ENCODE measurements at places on chromosomes 16 and 17.

- no peak for DNase-seq
These were observed 86.3 kb downstream of the SPECC1 start for GRCh38 chr17:20095336-20096080.

DNA sequence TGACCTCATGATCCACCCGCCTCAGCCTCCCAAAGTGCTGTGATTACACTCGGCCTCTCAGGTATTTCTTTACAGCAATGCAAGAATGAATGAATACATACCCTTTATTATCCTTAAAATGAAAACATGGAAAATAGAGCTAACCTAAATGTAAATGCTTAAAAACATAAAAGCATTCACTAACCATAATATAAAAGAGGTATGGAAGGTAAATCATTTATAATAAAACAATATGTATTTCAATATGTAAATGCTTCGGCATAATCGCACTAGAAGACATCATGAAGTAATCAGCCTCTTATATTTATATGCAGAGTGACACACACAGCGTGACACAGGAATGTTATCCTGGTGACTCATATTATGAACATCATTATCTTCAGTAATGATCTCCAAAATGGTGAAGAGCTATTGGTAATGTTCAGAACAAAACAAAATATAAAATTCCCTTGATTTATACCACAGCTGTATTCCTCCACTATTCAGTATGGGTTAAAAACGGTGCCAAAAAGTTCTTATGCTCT lies 53.9 kb downstream of the AIPL1 start:
- DNase-seq: no peak

DNA sequence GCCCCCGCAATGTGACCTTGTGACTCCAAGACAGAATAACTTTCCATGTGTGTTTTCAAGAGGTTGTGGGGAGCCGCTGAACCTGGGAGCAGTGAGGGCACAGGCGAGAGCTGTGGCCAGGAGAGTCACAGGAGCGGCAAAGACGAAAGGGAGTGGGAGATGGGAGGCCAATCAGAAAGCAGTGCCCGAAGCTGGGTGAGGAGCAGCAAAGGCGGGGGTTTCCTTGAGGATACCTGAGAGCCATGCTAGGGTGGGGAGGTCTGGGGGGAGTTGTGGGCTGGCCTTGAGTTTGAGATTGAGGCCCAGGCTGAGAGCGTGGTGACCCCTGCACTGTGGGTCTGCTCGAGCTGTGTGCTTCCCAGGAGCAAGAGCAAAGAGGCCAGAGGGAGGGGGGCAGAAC lies 23.2 kb upstream of the NPTX1 start:
- no peak for DNase-seq

DNA sequence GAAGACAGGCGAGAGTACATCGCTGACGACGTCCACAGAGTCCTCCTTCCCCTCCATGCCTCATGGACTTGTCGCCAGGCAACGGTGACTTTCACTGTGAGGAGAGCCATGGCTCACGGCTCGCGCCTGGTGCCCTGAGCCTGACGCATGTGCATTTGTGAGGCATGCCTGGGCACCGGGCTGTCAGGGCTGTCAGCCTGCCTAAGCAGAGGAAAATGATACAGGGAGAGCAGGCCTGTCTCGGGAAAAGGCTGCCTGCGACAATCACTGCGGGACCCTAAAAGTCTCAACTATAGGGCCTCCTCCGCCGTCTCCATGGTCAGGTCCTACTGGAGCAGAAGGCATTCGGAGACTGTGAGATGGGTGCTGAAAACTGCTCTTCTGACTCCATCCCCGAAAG lies 135.5 kb upstream of the WSB1 start:
- DNase-seq: no peak

- no peak for DNase-seq
These were observed 15.7 kb upstream of the MC1R start for GRCh38 chr16:89902980-89903379.

GRCh38 chr17:67525239-67526135 lies 148.4 kb downstream of the PITPNC1 start:
- no peak for DNase-seq

DNA sequence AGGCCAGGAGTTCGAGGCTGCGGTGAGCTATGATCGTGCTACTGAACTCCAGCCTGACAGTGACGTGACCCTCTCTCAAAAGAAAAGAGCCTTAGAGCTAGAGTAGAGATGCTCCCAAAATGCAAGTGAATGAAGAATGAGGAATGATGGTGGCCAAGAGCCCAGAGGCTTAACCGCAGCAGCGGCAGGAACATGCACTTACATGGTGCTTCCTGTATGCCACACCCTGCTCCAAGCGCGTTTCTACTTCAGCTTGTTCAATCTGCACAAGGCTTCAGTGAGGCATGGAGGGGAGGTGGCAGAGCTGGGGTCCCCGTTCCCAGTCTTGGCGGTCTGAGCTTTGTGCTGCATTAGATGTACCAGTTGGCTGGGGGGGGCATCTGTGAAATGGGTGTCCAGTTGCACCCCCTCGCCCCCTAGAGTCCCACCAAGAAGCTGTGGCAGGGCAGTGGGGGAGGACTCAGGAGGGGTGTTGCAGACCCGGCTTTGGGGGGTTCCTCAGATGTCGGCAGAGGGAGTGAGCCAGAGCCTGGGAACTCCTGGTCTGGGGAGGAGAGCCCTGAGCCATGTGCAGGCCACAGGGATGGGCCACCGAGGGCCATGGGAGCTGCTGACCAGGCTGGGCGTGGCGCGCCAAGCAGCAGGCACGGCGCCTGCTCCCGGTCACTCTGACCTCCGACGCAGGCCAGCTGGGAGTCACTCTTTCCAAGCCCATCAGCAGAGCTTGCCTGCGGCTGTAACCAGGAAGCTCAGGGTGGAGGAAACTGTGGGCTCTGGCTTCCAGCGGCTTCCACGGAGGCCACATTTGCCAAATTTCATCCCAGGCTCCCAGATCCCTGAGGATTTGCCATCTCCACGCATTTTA lies 260.1 kb downstream of the PARN start:
- DNase-seq: no peak

DNA sequence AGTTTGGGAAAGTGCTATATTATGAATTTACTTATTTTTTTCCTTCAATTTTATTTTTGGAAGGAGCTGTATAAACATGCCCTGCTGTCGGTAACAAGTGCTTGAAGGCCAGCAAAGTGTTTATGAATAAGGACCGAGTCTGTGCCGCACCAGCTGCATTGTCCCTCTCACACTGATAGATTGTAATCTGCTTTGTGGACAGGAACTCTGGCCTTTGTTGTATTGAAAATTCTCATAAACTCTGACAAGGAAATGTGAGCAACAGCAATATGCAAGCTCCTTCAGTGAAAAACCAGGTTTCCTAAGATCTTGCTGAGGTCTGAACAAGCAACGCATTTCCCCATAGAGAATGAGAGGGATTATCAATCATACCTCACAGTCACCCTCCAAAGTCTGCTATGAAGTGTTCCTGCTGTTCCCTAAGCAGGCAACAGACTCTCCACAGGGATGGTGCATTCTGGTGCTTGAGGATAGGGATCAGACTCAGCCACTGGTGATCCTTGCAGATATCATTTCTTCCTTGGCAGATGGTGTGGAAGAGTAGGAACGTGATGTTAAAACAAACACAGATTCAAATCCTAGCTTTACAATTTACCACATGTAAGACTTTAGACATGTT lies 109.6 kb downstream of the KCNJ2 start:
- no peak for DNase-seq

GRCh38 chr17:41439375-41439774 lies 1.4 kb downstream of the KRT38 start:
- DNase-seq: no peak

- no peak for DNase-seq
These were observed 3.8 kb upstream of the TMEM220 start for GRCh38 chr17:10733666-10734065.

GRCh38 chr16:51049678-51050376 lies 101.2 kb downstream of the SALL1 start:
- no peak for DNase-seq

DNA sequence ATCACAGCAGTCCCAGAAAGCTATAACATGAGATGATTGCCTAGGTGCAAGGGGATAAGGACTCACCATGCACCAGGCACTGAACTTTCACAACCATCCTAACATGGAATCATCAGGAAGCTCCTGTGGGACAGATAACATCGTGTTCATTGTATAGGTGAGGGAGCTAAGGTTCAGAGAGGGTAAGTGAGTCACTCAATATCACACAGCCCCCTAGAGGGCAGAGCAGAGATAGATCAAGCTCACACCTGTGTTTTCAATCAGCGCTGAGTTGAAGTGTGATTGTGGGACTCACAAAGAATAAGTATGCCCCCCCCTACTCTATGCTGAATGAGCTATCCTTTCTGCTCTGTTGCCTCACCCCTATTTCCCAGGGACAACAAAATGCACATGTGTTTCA lies 377.7 kb upstream of the ERCC4 start:
- DNase-seq: no peak

GRCh38 chr16:424033-424622 lies 1.3 kb upstream of the RAB11FIP3 start:
- DNase-seq: no peak

GRCh38 chr16:50072730-50073129 lies 7.0 kb downstream of the HEATR3 start:
- DNase-seq: no peak

DNA sequence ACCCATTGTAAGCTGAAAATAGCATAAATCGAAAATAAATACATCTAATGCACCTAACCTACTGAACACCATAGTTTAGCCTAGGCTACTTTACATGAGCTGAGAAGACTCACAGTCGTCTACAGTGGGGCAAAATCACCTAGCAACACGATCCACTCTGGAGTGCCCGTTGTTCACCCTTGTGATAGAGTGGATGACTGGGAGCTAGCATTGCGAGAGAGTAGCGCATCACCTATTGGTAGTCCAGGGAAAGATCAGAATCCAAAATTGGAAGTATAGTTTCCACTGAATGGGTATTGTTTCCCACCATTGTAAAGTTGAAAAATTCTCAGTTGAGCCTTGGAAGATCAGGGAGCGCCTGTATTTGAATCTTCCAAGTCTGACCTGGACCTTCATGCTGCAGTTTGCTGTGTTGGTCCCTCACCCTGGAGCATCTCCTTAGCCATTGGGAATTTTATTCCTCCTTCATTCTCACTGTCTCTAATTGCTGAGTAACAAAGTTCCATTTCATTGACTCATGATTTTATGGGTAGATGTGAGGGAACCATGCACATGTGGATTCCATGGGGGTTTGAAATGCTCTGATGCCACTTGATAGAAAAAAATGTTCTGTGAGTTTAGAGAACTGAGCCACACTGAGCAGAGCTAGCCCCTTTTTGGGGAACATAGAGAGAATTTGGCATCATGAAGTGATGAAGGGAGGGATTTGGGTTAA lies 19.6 kb downstream of the AKAP1 start:
- no peak for DNase-seq

GRCh38 chr16:80417706-80418271 lies 123.0 kb upstream of the DYNLRB2 start:
- no peak for DNase-seq

GRCh38 chr16:2432801-2433505 lies 3.7 kb downstream of the CCNF start:
- DNase-seq: no peak

GRCh38 chr17:58326609-58327362 lies 1.8 kb downstream of the TSPOAP1 start:
- no peak for DNase-seq

DNA sequence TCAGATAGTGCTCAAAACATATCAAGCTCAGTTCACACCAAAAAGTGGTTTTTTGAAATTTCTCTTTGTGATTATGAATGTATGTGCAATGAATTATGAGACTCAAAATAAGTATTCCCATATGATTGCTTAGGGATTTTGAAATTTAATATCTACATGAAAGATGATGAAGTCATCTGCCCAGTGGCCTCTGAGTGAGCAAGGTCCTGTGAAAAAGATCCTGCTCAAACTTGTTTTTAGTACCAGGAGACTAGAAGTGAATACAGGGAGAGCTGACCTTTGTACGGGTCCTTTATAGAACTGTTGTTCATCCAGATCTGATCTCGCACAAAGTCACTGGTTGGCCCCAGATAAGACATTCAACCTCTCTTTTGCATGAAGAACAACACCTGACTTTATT lies 151.9 kb upstream of the MAF start:
- DNase-seq: no peak

GRCh38 chr16:22635357-22635761 lies 124.7 kb downstream of the NPIPB5 start:
- no peak for DNase-seq

- no peak for DNase-seq
These were observed 33.9 kb upstream of the NACA2 start for GRCh38 chr17:61624951-61625350.

DNA sequence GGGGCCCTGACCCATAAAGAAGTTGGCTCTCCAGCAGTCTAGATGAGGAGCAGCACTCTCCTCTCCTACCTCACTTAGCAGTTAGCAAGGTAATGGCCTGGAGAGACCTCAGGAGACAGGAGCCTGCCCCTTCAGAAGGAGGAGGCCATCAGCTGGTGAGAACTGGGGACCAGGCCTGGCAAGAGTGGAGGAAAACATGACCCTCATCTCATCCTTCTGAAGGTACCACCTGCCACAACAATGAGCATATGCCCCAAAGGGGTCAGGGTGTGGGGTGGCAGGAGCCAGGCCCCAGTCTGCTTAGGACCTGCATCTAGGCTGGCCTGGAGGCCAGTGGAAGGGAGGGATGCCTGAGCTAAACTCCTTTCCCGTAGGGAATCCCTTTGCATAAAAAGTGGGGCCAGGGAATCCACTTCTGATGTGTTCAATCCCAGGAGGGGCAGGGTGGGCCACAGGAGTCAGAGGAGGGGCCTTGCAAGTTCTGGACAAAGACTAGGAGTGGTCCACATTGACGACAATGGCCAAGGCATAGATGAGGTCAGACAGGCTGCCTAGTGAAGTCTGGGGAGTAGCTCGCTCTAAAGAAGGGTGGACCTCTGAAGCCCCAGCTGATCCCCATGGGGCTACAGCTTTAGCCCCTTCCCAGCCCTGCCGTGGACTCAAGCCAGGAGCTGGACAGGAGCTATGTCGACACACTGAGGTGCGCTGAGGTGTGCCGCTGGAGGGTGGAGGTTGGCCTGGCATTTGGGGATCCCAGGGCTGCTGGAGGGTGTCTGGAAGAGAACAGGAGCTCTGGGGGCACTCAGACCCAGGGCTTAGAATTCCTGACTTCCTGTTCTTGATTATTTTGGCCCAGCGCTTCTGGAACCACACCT lies 986 bp downstream of the SEBOX start:
- DNase-seq: no peak

DNA sequence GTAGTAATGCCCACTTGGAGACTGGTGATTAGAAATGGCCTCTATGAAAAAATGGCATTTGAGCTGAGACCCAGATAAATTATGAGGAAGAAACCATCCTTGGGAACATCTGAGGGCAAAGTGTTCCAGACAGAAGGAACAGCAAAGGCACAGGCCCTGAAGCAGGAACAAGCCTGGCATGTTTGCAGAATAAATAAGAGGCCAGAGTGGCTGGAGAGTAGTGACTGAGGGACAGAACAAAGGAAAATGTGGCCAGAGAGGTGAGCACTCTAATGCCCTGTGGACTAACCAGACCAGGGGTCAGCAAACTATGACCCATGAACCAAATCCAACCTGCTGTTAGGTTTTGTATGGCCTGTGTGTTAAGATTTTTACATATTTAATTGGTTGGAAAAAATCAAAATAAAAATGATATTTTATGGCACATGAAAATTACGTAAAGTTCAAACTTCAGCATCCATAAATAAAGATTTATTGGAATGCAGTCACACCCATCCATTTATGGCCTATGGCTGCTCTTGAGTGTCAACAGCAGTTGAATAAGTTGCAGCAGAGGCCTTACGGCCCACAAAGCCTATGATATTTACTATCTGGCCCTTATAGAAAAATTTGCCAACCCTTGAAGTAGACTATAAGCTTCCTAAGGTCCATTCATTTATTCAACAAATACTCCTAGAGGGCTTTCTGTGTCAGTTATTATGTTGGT lies 210.0 kb upstream of the TOX3 start:
- DNase-seq: no peak

Data from stimulated activated CD8-positive, alpha-beta memory T cell treated with anti-CD3 and anti-CD28 coated beads, Interleukin-4, amount 100 ng/mL, for 1 hour (primary cell).